Activated naive CD8-positive, alpha-beta T cell treated with anti-CD3 and anti-CD28 coated beads, Interleukin-2, amount 10 ng/mL, durations not matched to agents 7 days and 5 days (primary cell): ENCODE measurements at places on chromosomes 3 and 15. TPM values are rescaled to one million over a fixed set of nuclear protein-coding genes. Genes with fewer than 3 reads are reported as not detected.
A peak's percentile ranks its signal among the peaks of the same experiment; 100 is the strongest.

- DNase-seq, result no peak
- no peaks in the 10 kb centered on the region for H3K27me3 ChIP-seq
- H3K4me1 ChIP-seq, result peaks cover 5% of the 10 kb centered on the region
- peaks cover 4% of the 10 kb centered on the region for H3K36me3 ChIP-seq
- H3K27ac ChIP-seq, result no peak overlapping the region
- H3K4me3 ChIP-seq, result no peak overlapping the region
These were observed 45.7 kb upstream of the LIPC start for GRCh38 chr15:58386081-58386480.

DNA sequence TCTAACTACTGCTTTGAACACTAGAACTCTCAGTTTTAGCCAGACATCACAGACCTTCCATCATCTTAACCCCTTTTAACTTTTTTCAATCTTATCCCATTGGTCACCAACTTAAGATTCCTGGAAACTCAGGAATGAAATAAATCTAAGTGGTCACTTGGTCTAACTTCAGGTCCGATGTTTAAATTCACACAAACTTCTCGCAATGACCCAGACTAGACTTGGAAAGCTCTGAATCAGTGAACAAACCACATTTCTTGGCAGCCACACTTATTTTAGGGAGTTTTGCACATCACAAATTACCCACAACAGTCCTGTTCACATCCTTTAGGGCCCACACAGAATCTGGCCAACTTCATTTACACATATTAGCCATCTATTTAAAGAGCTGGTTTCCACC is 118.9 kb downstream of the MAGI1 start:
- no peak overlapping the region for H3K27ac ChIP-seq
- no peak for DNase-seq
- H3K36me3 ChIP-seq, result no peaks in the 10 kb centered on the region
- H3K4me1 ChIP-seq, result no peaks in the 10 kb centered on the region
- H3K27me3 ChIP-seq, result peaks cover 3% of the 10 kb centered on the region
- no peak overlapping the region for H3K4me3 ChIP-seq

GRCh38 chr3:175046601-175047000 is 187.5 kb downstream of the NAALADL2 start:
- DNase-seq, result no peak
- H3K36me3 ChIP-seq, result no peaks in the 10 kb centered on the region
- no peak overlapping the region for H3K27ac ChIP-seq
- no peaks in the 10 kb centered on the region for H3K27me3 ChIP-seq
- no peak overlapping the region for H3K4me3 ChIP-seq

DNA sequence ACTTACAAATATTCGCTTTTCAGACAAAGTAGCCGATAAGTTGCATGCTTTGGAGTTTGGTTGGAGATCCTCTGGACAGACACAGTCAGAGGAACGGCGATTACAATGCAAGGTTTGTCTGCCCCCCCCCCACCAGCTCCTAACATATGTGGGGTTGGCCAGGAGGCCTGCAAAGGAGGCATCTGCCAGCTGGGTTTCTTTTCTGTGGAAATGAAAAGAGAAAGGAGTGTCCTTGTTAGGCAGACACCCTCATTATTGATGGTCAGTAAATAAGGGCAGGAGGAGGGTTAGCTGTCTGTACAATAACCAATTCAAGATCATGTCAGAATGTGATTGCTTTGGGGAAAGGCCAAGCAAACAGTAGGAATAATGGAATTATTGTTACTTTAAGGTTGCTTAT is 49.1 kb downstream of the TLNRD1 start:
- H3K27me3 ChIP-seq, result peaks cover 6% of the 10 kb centered on the region
- H3K36me3 ChIP-seq, result no peaks in the 10 kb centered on the region
- H3K27ac ChIP-seq, result no peak overlapping the region
- peaks cover 2% of the 10 kb centered on the region for H3K4me1 ChIP-seq
- H3K4me3 ChIP-seq, result no peak overlapping the region
- no peak for DNase-seq

GRCh38 chr15:48408327-48408726 is 77.1 kb downstream of the DUT start:
- no peak overlapping the region for H3K27ac ChIP-seq
- H3K36me3 ChIP-seq, result no peaks in the 10 kb centered on the region
- H3K4me1 ChIP-seq, result peaks cover 3% of the 10 kb centered on the region
- peaks cover 3% of the 10 kb centered on the region for H3K27me3 ChIP-seq
- no peak overlapping the region for H3K4me3 ChIP-seq

- peak overlapping the region; percentile 94 for H3K4me3 ChIP-seq
- no peaks in the 10 kb centered on the region for H3K27me3 ChIP-seq
- peak overlapping the region; percentile 76 for H3K27ac ChIP-seq
- H3K4me1 ChIP-seq, result peaks cover 25% of the 10 kb centered on the region
- H3K36me3 ChIP-seq, result peaks cover 17% of the 10 kb centered on the region
- no peak for DNase-seq
These were observed 1.5 kb downstream of the FAH start for GRCh38 chr15:80154336-80154735.

DNA sequence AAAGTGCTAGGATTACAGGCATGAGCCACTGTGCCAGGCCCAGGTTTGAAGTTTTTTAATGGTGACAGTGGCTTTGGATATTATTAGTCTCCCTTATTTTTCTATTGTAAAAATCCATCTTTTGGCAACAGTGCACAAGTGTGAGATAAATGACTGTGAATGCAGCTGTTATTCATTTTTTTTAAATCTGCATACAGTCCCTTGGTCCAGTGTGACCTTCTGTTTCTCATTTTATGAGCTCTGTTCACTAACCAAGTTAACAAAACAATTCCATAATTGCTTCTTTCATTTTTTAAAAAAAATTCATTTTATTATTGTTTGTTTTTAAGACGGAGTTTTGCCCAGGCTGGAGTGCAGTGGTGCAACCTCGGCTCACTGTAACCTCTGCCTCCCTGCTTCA is 381.8 kb downstream of the NAALADL2 start:
- no peaks in the 10 kb centered on the region for H3K27me3 ChIP-seq
- no peaks in the 10 kb centered on the region for H3K36me3 ChIP-seq
- H3K4me1 ChIP-seq, result no peaks in the 10 kb centered on the region

GRCh38 chr15:69760890-69761568 is 308.4 kb downstream of the RPLP1 start:
- peaks cover 13% of the 10 kb centered on the region for H3K36me3 ChIP-seq
- peaks cover 3% of the 10 kb centered on the region for H3K27me3 ChIP-seq
- H3K4me3 ChIP-seq, result peak overlapping the region; percentile 69
- peak; percentile 73 for DNase-seq

GRCh38 chr15:58952751-58953150 is 19.3 kb upstream of the SLTM start:
- H3K4me1 ChIP-seq, result peaks cover 13% of the 10 kb centered on the region
- H3K4me3 ChIP-seq, result no peak overlapping the region
- no peak overlapping the region for H3K27ac ChIP-seq
- peaks cover 5% of the 10 kb centered on the region for H3K27me3 ChIP-seq
- no peak for DNase-seq

GRCh38 chr3:122183521-122183892 is at the start of gene CASR:
Gene CASR, plus strand, starts transcription at chr3:122183668. Its CDS starts 70,522 bp downstream, at chr3:122254190.
- DNase-seq, result no peak
- no peaks in the 10 kb centered on the region for H3K36me3 ChIP-seq
- H3K4me1 ChIP-seq, result peaks cover 5% of the 10 kb centered on the region
- peaks cover 73% of the 10 kb centered on the region for H3K27me3 ChIP-seq

- H3K36me3 ChIP-seq, result no peaks in the 10 kb centered on the region
- H3K4me3 ChIP-seq, result no peak overlapping the region
- H3K27me3 ChIP-seq, result peaks cover 52% of the 10 kb centered on the region
- H3K27ac ChIP-seq, result no peak overlapping the region
- no peak for DNase-seq
These were observed 66.7 kb upstream of the GATA2 start for GRCh38 chr3:128559486-128560225.

DNA sequence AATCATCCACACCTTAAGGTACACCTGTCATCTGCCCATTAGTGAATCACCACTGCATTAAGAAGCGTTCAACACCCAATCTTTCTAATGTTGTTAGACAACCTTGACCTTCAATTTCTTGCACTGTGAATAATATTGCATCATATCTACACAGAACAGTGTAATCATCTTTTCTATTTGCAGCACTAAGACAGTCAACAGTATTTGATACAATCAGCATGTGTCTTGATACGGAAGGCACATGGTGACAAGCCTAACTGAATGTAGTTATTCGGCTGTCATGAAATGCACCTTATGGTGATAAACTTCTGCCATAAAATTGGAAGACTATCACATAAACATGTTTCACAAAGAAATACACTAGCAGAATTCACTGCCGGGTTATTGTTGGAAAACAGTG is 253.9 kb upstream of the THRB start:
- H3K4me1 ChIP-seq, result no peaks in the 10 kb centered on the region
- H3K27me3 ChIP-seq, result no peaks in the 10 kb centered on the region
- no peak for DNase-seq
- no peak overlapping the region for H3K27ac ChIP-seq
- H3K4me3 ChIP-seq, result no peak overlapping the region
- no peaks in the 10 kb centered on the region for H3K36me3 ChIP-seq

- H3K27ac ChIP-seq, result no peak overlapping the region
- no peak overlapping the region for H3K4me3 ChIP-seq
- H3K4me1 ChIP-seq, result no peaks in the 10 kb centered on the region
- peaks cover 9% of the 10 kb centered on the region for H3K27me3 ChIP-seq
- DNase-seq, result no peak
- H3K36me3 ChIP-seq, result no peaks in the 10 kb centered on the region
These were observed 52.8 kb upstream of the SLC9A9 start for GRCh38 chr3:143901105-143901504.

GRCh38 chr3:113193719-113194118 is 17.6 kb upstream of the BOC start:
- no peak for DNase-seq
- no peak overlapping the region for H3K4me3 ChIP-seq
- H3K27ac ChIP-seq, result no peak overlapping the region
- no peaks in the 10 kb centered on the region for H3K4me1 ChIP-seq
- H3K27me3 ChIP-seq, result peaks cover 8% of the 10 kb centered on the region

GRCh38 chr15:44812029-44812517 is 75.7 kb downstream of the TRIM69 start:
- DNase-seq, result no peak
- peaks cover 23% of the 10 kb centered on the region for H3K27me3 ChIP-seq
- H3K4me3 ChIP-seq, result no peak overlapping the region
- no peaks in the 10 kb centered on the region for H3K36me3 ChIP-seq

GRCh38 chr3:155238845-155239244 is 54.6 kb downstream of the STRIT1 start:
- H3K4me3 ChIP-seq, result no peak overlapping the region
- DNase-seq, result no peak
- H3K36me3 ChIP-seq, result no peaks in the 10 kb centered on the region
- H3K27ac ChIP-seq, result no peak overlapping the region
- H3K27me3 ChIP-seq, result no peaks in the 10 kb centered on the region

- H3K27ac ChIP-seq, result no peak overlapping the region
- H3K4me3 ChIP-seq, result no peak overlapping the region
- DNase-seq, result no peak
- H3K27me3 ChIP-seq, result no peaks in the 10 kb centered on the region
These were observed 302.8 kb upstream of the GOLIM4 start for GRCh38 chr3:168398371-168399025.

DNA sequence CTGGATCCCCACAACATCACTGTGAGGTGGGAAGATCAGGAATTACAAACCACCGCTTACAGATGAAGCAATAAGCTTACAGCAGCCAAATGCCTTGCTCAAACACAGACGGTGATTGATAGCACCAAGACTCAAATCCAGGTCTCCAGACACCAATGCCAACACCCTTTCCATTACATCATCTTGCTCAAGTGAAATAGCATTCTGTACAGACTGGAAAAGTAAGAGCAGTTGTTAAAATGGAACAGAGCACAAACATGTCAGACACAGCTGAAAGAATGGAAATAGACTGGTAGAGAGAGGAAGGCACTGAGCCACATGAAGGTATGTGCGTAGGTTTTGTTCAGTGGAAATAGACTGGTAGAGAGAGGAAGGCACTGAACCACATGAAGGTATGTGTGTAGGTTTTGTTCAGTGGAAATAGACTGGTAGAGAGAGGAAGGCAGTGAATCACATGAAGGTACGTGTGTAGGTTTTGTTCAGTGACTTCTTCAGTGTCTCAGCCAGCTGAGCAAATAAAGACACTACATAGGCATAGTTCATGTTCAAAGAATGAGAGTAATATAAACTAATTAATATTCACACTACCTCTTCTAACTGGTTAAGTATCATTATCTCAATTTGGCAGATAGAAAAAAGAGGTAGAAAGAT is 15.6 kb downstream of the CLDN1 start:
- H3K27ac ChIP-seq, result peak overlapping the region; percentile 26
- no peaks in the 10 kb centered on the region for H3K27me3 ChIP-seq
- no peaks in the 10 kb centered on the region for H3K36me3 ChIP-seq
- H3K4me3 ChIP-seq, result no peak overlapping the region
- DNase-seq, result no peak

DNA sequence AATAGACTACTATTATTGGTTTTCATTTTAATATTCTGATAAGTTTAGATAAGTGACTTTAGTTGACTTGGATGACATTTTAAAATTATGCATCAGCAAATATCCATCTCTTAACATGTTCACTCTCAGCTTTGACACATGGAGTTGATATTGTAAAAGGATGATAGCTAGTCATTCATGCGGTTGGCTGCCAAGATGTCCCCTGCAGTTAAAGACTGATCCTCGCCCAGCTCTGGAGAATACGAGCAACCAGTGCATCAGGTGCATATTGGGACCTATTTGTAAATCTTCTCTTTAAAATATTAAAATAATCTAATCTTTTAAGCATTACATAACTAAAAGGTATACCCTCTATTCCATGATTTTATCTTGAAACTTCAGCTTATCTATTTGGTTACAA is 41.9 kb downstream of the EPHB1 start:
- H3K36me3 ChIP-seq, result no peaks in the 10 kb centered on the region
- no peak overlapping the region for H3K4me3 ChIP-seq
- peaks cover 19% of the 10 kb centered on the region for H3K27me3 ChIP-seq
- H3K4me1 ChIP-seq, result no peaks in the 10 kb centered on the region

DNA sequence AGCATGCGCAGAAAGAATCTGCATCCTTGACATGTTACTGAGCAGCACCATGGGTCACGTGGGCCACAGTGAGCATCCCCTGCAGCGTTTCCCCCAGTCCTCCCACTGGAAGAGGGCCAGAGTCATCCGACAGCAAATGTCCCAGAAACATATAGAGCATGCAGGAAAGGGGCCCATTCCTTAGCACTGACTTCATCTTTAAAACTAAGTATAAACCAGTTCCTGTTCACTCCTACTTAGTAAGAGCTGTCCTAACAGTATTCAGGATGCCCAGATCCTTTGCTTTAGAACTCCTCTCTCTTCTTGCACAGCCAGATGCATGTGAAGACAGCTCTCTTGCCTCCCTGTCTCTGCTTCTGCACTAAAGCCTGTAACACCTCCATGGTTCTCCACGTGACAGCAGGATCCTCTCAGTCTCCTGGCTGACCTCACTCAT is 79.3 kb upstream of the OXTR start:
- H3K27me3 ChIP-seq, result no peaks in the 10 kb centered on the region
- no peak for DNase-seq
- no peaks in the 10 kb centered on the region for H3K4me1 ChIP-seq
- peaks cover 2% of the 10 kb centered on the region for H3K36me3 ChIP-seq

- no peak for DNase-seq
- no peaks in the 10 kb centered on the region for H3K36me3 ChIP-seq
- H3K4me1 ChIP-seq, result no peaks in the 10 kb centered on the region
- H3K27ac ChIP-seq, result no peak overlapping the region
- H3K4me3 ChIP-seq, result no peak overlapping the region
- H3K27me3 ChIP-seq, result no peaks in the 10 kb centered on the region
These were observed 27.8 kb downstream of the STAC start for GRCh38 chr3:36408146-36408545.

GRCh38 chr3:141372656-141373055 is 4.4 kb downstream of the ZBTB38 start:
- H3K27ac ChIP-seq, result no peak overlapping the region
- H3K36me3 ChIP-seq, result peaks cover 2% of the 10 kb centered on the region
- H3K4me1 ChIP-seq, result peaks cover 33% of the 10 kb centered on the region

Gene CD276
- 1.8 TPM for total RNA-seq

Gene SNTN
- not detected for total RNA-seq

Gene GPR160
- 10.5 TPM for total RNA-seq

Gene BFSP2
- total RNA-seq, result not detected

Gene PTX3
- 0.40 TPM for total RNA-seq

Gene SCN5A
- 0.28 TPM for total RNA-seq

Gene ELL3
- 4.6 TPM for total RNA-seq

Gene SAMMSON
- not detected for total RNA-seq
